ENCODE measurements at places on chromosomes 7 and 10.

DNA sequence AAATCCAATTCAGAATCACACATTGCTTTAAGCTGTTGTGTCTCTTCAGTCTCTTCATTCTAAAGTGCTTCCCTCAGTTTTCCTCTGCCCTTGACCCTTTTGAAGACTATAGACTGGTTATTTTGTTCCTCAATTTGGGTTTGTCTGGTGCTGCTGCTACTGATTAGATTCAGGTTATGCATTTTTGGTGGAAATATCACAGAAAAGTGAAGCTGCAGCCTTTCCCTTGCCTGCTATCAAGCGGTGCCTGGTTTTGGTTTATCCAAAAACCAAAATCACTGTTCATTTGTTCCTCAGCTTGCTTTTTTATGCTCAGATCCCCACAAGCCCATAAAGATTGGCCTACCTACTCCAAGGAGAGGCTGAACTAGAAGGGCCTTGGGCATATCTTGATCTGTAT is 55.2 kb downstream of the ELMO1 start:
- DNase-seq = no peak

DNA sequence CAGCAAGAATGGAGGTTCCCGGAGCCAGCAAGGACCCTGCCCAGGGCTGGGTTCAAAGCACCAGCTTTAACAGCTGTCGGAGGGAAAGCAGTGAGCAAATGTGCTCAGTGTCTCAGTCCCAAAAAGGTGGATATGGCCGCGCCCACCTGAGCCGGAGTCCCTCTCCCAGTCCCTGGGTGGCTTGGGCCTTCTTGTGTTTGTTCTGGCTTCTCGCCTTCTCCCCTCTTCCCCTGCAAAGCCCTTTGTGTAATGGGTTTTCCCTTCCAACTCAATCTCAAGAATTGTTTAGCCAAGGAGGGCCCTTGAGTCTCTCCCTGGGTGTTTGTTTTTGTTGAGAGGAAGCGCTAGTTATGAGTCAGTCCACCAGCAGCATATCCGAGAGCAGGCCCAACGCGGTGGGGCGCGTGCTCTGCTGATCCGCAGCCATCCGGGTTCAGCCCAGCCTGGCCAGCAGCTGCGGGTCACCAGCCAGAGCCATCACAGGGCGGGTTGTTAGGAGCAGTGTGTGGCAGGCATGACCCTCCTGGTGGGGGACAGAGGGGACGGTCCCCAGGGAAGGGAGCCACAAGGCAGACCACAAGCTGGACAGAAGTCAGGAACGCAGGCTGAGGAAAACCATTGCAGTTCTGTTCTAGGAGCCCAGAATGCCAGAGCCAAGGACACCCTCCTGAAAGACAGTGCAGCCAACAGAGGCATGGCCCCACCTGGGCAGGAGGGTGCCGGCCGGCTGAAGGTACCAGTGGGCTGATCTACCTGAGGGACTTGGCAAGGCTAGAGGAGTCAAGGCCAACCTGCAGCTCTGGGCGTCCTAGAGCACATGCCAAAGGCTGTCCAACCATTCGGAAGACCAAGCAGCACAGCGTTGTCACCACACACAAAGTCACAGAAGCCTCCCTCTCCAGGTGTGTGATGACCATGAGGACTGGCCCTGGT is 21.3 kb downstream of the CALML3 start:
- DNase-seq = no peak

DNA sequence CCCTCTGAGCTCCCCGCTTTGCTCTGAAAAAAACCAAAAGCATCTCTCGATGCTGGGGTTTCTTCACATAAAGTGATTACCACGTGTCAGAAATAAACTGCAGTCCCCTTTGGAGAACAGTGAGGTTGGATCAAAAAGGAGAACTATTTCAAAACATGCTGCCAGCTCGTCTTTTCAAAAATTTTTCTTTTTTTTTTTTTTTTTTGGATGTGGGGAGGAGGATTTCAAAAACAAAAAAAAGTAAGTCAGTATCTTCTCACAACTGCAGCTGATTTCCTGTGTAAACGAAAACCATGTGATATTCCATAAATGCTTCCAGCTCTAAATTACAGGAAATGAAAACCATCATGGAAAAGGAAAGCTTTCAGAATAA is 155.0 kb upstream of the LYZL2 start:
- peak; percentile 44 for DNase-seq

DNA sequence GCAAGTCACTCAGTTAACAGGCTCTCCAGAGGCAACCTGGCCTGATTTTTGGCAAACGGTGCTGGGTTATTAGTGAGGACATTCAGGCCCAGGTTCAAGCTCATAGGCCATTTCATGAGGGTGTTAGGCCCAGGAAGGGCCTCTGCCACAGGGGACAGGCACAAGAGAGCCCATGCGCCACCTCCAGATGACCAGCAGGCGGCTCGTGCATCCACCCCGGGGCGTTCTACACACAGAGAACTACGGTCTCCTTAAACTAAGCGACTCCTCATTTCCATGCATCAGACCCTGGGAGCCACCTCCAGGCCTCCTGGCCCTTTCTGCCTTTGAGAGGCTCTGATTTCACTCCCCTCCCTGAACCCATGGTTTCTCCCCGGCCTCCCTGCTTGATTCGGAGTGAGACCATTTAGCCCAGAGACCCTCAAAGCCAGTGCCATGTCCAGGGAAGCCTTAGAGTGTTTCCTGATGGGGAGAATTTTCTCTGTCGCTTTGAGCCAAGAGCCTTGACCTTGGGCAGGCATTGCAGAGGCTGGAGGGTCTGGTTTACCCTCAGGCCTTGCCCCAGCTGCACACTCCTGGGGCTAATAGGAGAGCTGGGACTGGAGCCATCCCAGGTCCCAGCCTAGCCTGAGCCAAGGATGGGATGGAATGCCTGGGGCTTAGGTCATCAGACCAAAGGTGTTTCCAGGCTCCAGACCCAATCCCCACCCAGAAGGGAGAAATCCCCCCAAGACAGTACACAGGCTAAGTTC is 188.0 kb downstream of the GRID1 start:
- DNase-seq = no peak

DNA sequence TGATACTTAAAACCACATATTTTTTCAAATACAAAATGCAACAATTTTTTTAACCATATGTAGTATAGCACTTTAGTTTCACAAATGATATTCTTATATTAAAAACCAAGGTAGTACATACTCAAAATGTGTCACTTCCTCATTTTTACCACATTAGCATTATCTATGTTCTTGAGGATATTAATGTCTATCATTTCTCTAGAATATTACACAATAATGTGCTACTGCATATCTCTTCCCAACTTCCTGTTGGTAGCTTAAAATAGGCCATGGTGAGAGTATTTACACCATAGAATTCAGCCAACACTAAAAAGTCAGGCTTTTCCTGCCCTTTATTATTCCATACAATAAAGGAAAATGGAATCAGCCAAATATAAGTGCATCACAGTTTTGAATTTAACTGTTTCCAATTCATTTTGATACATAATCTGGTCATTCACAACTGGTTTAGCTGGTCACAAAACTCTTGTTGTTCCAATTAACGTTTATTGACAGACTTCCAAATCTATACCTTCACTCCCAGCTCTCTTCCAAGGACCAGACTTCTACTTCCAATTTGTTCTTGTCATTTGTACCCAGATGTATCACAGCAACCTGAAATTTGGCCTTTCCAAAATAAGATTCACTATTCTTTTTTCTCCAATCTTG is 20.0 kb upstream of the LRRC17 start:
- no peak for DNase-seq

DNA sequence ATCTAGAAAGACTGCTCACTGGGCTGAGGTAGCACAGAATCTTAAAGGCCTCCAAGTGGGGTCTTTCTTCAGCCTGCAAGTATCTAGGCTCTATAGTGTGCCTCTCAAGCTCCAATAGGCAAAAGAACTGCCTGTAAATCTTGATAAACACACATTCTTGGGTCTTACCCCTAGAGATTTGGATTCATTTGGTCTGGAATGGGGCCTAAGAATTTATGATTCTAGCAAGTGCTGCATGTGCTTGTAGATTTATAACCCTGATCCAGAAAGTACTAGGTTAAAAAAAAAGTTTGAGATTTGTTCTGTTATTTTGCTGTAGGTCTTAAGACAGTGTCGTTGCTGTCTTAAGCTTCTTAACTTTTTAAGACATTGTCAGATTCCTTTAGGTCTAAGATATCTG is 74.1 kb downstream of the RALA start:
- DNase-seq = no peak

DNA sequence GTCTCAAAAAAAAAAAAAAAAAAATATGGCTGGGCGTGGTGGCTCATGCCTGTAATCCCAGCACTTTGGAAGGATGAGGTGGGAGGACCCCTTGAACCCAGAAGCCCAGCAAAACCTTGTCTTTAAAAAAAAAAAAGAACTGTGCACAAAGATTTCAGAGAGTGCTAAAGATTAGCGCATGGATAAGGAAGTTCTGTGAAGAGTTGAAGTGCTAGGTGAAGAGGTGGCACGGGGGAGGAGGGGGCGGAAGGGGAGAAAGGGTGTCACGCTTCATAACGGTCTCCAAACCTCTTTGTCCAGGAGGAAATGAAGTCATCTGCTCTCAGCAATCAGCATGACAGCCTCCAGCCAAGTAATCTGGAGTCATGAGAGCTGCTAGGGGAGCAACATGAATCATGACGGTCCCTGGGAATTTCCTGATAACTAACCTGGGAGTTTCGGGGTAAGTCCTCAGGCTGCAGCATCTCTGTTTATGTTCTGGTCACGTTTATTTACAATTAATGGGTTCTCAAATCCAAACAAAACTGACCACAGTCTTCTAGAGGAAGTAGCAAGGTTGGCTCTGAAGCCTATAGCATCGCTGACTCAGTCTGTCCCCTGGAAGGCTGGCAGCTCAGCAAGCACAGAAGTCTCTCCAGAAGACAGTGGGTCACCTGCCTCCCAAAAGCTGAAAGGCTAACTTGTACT is 1.9 kb upstream of the PLAU start:
- DNase-seq = no peak
